Liver (tissue), 10 donors: ENCODE measurements at places on chromosomes 3 and 15.
A peak's percentile ranks its signal among the peaks of the same experiment; 100 is the strongest.

- no peak for DNase-seq
Observed at GRCh38 chr15:35362195-35362829, 183.7 kb downstream of the DPH6 start.

GRCh38 chr3:50550079-50550736 lies 17.3 kb downstream of the C3orf18 start:
- peak; percentile 79 for DNase-seq

DNA sequence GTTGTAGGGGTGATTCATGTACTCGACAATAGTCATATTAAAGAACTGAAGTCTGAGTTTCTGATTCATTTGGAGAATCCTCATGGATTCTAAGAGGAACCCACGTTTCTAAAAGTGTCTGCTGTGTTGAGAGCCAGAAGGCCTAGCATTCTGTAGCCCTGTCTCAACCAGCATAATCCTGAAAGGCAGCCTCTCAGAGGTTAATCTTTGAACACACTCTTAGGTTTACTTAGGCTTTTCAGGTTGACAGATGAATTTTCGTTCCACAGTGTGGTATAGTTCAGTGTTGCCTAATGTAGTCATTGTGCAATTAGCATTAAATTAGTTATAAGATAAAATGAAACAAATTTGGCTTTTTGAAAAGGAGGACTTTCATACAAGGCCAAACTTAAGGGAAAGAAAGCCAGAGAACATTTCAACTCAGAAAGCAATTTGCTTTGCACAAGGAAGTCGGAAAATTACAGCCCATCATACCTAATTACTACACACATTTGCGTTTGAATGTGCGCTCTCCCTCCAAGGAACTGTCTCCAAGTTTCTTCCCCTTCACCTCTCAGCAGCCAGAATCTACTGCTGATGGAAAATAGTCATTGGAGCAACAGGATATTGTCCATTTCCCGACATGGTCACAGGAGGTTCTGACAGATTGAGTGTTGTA lies 42.0 kb downstream of the AGBL1 start:
- DNase-seq, result no peak

- DNase-seq, result no peak
Observed at GRCh38 chr15:85756411-85757072, 38.2 kb downstream of the KLHL25 start.

GRCh38 chr15:75590239-75590638 lies 11.1 kb upstream of the PTPN9 start:
- no peak for DNase-seq

GRCh38 chr15:70547846-70548487 lies 215.4 kb downstream of the UACA start:
- DNase-seq, result no peak

DNA sequence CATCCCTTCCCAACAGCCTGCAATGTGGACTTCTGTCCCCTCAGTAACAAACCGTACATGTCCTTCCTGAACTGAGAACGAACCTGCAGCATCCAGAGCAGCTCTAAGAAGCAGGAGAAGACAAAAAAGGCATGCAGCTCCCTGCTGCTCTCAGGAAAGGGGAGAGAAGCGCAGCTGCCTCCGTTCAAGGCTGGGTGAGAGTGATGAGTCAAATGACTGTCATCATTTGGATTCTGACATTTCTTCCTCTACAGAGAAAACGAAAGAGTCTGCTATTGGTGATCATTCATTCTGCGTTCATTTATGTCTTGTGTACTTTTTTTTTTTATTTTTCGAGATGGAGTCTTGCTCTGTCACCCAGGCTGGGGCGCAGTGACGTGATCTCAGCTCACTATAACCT lies 677.8 kb downstream of the FHIT start:
- no peak for DNase-seq

DNA sequence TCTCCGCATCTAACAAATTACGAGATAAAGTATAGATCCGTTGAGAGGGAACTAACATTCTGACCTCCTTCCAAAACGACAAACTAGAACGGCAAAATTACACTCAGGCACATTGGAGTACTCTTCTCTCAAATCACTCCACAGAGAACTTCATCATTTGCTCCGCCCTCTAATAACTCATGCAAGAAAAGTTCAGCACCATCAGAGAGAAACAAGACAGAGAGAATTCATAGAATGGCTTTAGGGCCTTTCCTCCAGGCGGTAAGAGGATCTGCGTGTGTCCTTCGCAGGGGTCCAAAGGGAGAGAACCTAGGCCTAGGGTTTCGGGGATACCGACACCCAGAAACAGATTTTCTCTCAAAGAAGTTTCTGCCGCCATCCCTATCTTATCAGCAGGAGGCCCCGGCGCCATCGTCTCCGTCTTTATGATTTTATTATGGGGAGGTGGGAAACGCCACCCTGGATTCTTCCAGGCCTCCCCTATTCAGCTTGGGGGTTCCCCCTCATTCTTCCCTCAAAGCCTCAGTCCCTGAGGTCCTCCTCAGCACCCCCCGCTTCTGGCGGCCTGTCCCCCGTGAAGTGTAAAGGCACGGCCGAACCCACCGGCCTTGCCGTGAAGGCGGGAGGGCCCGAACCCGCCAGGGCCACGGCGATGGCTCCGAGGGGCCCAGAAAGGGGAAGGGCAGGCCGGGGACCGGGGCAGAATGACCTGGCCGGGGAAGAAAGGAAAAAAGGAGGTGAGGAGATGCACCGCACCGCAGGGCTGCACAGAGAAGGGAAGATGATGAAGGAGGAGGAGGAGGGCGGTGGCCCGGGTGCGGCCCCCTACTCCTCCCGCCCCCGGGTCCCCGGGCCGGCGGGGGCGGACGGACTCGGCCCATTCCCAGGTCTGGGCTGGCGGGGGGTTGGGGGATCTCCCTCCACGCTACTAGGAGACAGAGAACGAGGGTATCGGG lies 768 bp downstream of the UBXN7 start:
- DNase-seq, result peak; percentile 50

DNA sequence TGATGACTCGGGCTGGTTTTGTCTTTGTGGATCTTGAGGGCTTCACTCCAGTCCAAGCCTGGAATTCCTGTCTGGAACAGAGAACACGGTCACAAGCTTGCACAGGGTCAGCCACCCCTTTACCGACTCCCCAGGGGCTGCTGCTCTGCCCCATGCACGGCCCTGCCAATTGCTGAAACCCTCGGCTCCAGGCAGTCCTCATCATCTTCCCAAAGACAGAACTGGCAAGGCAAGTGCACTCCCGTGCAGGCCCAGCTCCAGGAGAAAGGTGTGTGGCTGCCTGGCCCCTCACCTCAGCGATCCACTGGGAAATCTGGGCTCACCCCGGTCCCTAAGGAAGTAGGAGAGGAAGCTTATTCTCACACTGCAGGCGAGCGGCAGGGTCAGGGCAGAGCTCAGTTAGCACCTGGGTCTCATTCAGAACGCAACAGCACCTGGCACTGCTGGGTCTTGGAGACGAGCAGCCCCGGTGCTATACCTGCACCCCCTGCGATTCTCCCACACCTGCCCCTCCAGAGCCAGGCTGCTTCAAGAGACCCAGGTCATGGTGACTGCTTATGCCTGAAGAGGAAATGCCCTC lies 7.2 kb downstream of the MAP6D1 start:
- DNase-seq, result no peak

GRCh38 chr3:67357610-67358458 lies 296.6 kb downstream of the SUCLG2 start:
- DNase-seq, result no peak

DNA sequence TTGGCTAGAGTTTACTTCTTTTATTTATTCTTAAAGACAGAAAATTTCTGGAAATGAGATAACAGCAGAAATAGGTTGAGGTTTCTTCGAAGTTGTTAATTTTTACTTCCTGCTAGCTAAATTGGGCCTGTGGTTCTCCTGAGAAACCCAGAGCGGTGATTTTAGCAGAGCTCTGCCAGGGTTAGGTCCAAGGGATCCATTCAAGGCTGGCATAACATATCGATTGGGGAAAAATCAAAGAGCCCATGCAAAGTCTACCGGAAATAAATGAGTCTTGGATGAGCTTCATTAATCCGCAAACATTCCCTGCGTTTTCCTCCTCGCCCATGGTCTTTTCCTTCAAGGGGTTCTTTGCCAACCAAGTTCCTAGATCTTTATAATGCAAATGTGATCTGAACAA lies 30.8 kb upstream of the MASP1 start:
- no peak for DNase-seq

DNA sequence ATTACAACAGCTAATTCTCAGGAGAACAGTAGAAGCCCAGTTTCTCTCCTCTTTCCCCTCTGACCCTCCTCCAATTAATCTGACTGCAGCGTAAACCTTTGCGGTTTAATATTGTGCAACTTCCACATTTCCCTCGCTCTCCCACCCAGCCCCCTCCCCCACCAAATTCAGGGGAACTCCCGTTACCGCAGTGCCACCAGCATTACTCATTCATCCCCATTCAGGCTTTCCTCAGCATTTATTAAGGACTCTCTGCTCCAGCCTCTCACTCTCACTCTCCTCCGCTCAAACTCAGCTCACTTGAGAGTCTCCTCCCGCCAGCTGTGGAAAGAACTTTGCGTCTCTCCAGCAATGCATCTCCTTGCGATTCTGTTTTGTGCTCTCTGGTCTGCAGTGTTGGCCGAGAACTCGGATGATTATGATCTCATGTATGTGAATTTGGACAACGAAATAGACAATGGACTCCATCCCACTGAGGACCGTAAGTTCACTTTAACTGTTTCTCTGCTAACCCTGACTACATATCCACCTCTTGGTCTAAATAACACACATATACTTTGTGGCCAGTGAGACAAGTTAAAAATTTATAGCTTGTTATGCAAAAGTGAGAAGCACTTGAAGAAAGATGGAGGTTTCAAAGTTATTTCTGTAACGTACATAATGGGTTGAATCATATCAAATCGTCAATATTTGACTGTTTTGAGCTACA lies at the start of gene PTX3:
Gene PTX3 (plus strand): TSS at position 268 of the 709 bp plus-strand sequence. CDS start 84 bp downstream, at position 352.
- DNase-seq, result no peak

DNA sequence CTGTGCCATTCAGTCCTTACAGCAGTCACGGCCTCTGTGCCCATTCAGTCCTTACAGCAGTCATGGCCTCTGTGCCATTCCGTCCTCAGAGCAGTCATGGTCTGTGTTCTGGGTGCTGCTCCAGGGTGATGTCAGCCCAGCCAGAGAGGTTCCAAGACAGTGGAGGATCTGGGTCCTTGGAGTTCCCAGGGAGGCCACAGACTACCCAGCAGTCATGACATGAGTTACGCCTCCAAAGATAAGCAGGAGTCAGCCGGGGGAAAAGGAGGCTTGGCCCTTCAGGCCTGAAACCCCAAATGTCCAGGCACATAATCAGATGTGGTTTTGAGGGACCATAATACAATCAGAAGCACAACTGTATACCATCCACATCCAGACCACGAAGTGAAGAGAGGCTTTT lies 115.7 kb downstream of the ADAMTS17 start:
- DNase-seq, result no peak

DNA sequence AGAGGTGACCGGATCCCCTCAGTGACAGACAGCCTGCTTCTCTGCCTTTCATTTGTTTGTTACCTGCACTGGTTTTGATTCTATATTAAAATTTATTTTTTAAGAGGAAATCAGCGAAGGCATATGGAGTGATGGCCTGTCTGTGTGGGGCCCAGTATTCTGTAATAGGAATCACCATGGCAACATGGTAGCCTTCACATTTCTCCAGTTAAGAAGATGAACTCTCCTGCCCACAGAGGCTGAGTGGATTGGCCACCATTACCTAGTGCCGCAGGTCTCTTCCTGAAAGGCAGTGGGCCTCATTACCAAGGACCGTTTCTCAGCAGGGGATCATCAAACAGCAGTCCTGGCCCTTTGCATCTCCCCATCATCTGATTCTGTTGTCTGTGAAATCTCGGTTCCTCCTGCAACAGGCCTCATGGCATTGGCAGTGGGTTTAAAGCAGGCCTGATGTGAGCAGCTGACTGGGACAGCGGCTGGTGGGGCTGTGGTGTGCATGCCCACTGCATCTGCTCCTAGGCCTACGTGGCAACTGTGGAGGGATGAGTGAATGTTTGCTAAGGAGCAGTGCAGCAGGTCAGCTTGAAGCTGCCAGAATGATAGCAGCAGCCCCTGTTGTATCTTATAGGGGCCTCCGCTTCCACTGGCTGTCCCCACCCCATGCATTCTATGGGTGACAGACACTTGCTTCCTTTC lies 114.5 kb downstream of the CHCHD6 start:
- no peak for DNase-seq

DNA sequence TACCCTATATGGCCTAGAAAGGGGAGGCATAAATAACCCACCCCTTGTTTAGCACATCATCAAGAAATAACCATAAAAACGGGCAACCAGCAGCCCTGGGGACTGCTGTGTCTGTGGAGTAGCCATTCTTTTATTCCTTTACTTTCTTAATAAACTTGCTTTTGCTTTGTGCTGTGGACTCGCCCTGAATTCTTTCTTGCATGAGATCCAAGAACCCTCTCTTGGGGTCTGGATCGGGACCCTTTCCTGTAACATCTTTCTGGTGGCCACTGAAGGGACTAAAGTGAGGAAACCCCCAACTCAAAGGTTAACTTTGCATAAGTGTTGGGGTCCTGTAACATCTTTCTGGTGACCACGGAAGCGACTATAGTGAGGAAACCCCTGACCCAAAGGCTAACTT lies 15.7 kb upstream of the HHATL start:
- DNase-seq, result no peak

- no peak for DNase-seq
Observed at GRCh38 chr3:16252243-16252978, 12.3 kb downstream of the DPH3 start.

- DNase-seq, result no peak
Observed at GRCh38 chr15:39587731-39588530, 7.1 kb downstream of the THBS1 start.

DNA sequence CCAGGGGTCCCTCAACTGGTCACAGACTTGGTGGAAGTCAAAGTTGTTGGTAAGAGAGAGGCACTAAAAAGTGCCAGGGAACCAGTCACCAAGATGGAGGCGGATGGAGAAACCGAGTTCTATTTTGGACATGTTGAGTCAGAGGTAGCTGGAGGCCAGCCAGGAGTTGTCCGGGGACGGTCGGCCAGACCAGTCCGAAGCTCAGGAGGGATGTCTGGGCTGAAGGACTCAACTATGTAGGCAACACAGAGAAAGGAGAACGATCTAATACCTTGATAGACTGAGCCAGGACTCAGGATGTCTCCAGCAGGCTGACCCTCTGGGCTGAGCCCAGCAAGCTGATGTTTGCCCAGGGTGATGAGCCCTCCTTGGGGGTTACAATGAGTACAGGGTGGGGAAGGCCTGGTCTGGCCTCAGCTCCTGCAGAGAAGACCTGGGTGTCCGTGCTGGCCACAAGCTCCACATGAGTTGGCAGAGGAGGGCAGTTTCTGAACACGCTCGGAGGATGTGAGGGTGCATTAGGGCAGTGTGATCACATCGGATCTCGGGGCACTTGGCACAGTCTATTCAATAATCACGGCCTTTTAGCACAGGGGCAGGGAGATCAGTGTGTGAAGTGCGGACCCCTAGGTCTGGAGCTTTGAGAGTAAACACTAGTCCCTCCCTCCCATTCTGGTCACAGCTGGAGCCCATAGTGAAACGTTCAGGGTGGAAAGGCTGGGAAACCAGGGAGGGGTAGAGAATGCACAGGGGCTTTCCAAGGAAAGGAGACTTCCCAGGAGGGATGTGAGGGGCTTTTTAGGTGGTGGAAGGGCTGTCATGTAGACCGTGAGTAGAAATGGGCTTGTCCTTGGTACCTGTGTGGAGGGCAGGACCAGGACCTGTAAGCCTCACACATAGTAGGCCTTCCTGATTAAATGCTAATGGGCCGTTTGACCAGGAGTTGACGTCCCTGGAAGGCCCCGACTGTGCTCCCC lies 111.9 kb downstream of the ETFA start:
- no peak for DNase-seq

- no peak for DNase-seq
Observed at GRCh38 chr3:185316740-185317412, 46.1 kb upstream of the MAP3K13 start.
